ENCODE measurements at places on chromosomes 2 and 18.

- H3K4me3 ChIP-seq, result no peak overlapping the region
- H3K27me3 ChIP-seq, result no peaks in the 10 kb centered on the region
- no peaks in the 10 kb centered on the region for H3K4me1 ChIP-seq
- H3K27ac ChIP-seq, result no peak overlapping the region
Measured at GRCh38 chr2:119468154-119468955, 36.7 kb downstream of the TMEM37 start.

DNA sequence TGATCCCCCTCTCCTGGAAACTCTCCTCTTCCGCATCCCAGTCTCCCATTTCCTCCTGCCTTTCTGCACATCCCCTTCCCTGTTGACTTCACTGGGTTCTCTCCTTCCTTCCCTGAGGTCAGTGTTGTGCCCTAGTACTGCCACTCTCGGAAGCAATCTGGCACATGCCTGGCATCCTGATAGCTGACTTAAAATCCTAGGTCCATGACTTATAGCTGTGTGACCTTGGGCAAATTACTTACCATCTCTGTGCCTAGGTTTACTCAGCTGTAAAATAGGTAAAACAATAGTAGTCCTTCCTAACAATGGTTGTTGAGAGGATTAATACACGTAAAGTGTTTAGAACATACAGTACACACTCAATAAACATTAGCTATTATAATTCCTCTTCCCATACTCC lies 9.3 kb downstream of the EVA1A start:
- H3K27ac ChIP-seq, result no peak overlapping the region
- no peak for DNase-seq
- no peaks in the 10 kb centered on the region for H3K27me3 ChIP-seq
- H3K4me1 ChIP-seq, result no peaks in the 10 kb centered on the region
- H3K36me3 ChIP-seq, result no peaks in the 10 kb centered on the region
- no peak overlapping the region for H3K4me3 ChIP-seq

DNA sequence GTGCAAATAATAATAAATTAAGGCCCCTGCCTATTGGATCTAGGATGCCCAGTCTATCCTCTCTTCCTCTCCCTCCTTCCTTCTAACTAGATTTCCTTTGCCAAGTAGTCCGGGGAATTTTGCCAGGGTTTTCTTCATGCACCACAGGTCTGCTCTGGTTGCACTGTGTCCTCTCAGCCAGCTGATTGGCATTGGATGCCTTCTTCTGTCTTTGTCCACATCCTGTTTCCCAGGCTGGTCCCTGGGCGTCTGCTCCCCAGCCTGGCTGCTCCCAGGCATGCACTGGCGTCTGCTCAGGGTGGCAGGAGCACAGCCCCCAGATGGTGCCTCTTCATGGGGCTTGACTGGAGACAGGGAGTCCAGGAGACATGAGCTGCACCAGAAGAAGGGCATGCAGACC lies 66.4 kb downstream of the GALR1 start:
- no peaks in the 10 kb centered on the region for H3K27me3 ChIP-seq
- H3K27ac ChIP-seq, result no peak overlapping the region
- no peaks in the 10 kb centered on the region for H3K36me3 ChIP-seq
- H3K4me1 ChIP-seq, result no peaks in the 10 kb centered on the region

GRCh38 chr2:217706095-217706494 lies 296.7 kb downstream of the TNS1 start:
- H3K27ac ChIP-seq, result peak overlapping the region; percentile 94
- no peak for DNase-seq
- no peaks in the 10 kb centered on the region for H3K36me3 ChIP-seq
- peaks cover 10% of the 10 kb centered on the region for H3K4me1 ChIP-seq
- no peaks in the 10 kb centered on the region for H3K27me3 ChIP-seq
- H3K4me3 ChIP-seq, result no peak overlapping the region

DNA sequence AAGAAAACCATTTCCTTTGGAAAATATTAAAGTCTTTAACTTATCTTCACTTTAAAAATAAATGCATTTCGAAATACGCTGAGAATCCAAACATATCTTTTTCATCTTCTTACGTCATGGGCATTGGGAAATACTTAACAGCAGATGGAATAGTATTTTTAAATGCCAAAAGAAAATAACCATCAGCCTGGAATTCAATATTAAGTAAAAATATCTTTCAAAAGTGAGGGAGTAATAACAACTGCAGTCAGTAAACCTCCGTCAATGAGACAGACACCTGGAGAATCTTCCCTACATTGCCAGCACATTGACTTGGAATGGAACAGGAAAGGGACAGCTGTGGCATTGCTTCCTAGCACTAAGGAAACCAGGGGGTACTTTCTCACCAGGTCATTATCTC lies 290.4 kb upstream of the TNP1 start:
- no peak for DNase-seq
- H3K27ac ChIP-seq, result peak overlapping the region; percentile 7
- H3K27me3 ChIP-seq, result no peaks in the 10 kb centered on the region
- no peaks in the 10 kb centered on the region for H3K4me1 ChIP-seq

DNA sequence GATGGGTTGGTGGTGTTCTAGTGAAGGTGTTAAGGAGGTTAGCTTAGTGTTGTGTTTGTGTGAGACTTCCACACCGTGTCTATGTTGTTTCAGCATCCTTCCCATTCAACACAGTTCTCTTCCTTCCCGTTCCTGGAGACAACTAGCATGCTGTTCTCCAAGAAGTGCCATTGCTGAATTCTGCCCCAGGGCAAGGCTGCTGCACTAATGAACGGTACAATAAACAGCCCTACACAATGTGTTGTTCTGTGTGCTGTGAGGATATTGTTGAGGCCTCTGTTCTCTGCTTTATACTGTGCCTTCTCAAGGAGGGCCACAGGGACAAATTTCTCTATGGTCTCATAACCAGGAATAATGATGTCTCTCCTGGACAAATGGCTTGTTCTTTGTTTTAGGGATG lies 39.8 kb upstream of the ZEB2 start:
- no peak overlapping the region for H3K27ac ChIP-seq
- no peaks in the 10 kb centered on the region for H3K27me3 ChIP-seq
- H3K4me1 ChIP-seq, result no peaks in the 10 kb centered on the region
- no peak for DNase-seq
- H3K4me3 ChIP-seq, result no peak overlapping the region
- H3K36me3 ChIP-seq, result no peaks in the 10 kb centered on the region

- no peak overlapping the region for H3K4me3 ChIP-seq
- no peaks in the 10 kb centered on the region for H3K4me1 ChIP-seq
- peaks cover 3% of the 10 kb centered on the region for H3K27me3 ChIP-seq
- H3K36me3 ChIP-seq, result no peaks in the 10 kb centered on the region
- DNase-seq, result peak; percentile 23
Measured at GRCh38 chr18:73842795-73843394, 304.7 kb downstream of the FBXO15 start.

DNA sequence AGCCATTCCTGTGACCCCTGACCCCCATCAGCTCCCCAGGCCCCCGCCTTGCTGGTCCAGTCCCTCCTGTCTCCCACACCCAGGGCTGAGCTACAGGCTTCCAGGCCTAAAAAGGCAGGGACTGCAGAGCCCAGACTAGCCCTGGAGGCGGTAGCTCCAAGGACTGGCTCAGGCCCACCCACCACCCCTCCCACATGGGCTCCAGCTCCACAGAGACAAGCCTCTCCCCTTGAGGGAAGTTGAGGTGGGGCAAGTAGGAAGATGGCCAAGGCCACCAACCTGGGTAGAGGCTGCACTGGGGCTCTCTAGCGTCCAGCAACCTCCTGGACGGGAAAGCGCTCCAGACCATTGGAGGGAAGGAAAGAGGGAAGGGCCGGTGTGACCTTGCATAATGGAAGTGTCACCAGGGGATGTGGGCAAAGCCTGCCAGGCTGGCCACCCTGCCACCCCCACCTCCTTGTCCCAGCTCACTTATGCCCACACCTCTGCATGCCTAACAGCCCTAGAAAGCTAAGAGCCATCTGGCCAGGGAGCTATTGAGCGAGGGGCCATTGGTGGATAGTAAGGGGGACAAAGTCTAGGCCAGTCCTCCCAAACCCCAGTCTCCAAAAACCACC lies 63.1 kb downstream of the TNS1 start:
- peak overlapping the region; percentile 59 for H3K4me3 ChIP-seq
- H3K4me1 ChIP-seq, result peaks cover 8% of the 10 kb centered on the region
- peak overlapping the region; percentile 80 for H3K27ac ChIP-seq
- no peaks in the 10 kb centered on the region for H3K27me3 ChIP-seq
